ENCODE measurements at places on chromosomes 3 and 15.

DNA sequence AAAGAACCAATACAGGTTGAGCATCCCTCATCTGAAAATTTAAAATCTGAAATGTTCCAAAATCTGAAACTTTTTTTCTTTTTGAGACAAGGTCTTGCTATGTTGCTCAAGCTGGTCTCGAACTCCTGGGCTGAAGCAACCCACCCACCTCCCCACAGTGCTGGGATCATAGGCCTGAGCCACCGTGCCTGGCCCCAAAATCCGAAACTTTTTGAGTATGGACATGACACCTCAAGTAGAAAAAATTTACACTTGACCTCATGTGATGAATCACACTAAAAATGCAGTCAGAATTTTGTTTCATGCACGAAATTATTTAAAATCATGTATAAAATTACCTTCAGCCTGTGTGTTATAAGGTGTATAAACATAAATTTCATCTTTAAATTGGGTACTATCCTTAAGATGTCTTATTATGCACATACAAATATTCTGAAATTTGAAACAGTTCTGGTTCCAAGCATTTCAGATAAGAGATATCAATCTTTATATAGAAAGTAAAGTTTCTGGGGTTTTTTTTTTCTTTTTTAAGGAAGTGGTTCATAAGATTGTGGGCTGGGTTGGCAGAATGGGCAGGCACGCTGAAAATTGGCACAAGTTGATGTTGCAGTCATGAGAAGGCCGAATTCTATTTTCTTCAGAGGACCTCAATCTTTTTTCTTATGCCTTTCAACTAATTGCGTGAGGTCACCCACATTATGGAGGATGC is 72.5 kb downstream of the SPRED1 start:
- no peak for DNase-seq
- no peak overlapping the region for H3K27ac ChIP-seq
- no peaks in the 10 kb centered on the region for H3K36me3 ChIP-seq
- H3K4me3 ChIP-seq, result no peak overlapping the region
- H3K27me3 ChIP-seq, result no peaks in the 10 kb centered on the region

GRCh38 chr15:27250223-27250622 is 279.2 kb downstream of the GABRG3 start:
- H3K4me3 ChIP-seq, result no peak overlapping the region
- no peaks in the 10 kb centered on the region for H3K27me3 ChIP-seq
- H3K36me3 ChIP-seq, result no peaks in the 10 kb centered on the region
- no peaks in the 10 kb centered on the region for H3K4me1 ChIP-seq
- DNase-seq, result no peak
- no peak overlapping the region for H3K27ac ChIP-seq

GRCh38 chr3:57864853-57865252 is 108.7 kb downstream of the SLMAP start:
- H3K27ac ChIP-seq, result no peak overlapping the region
- H3K4me1 ChIP-seq, result no peaks in the 10 kb centered on the region
- no peak overlapping the region for H3K4me3 ChIP-seq
- DNase-seq, result no peak

DNA sequence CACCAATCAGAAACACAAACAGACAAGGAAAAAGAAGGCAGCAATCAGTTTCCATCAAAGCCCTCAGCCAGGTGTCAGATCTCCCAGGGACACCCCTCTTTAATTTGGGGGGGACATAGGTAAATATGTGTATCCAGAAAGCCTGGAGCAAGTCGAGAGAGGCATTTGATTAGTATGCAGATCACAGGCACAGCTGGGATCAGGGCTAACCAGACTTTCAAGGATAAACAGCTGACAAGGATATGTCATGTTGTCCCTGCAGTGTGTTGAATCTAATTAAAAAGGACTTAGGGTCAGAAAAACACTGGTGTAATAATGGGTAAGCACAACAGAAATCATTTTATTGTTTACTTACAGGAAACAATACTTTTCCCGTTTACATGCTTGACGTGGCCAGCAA is 30.2 kb downstream of the NSMCE3 start:
- H3K36me3 ChIP-seq, result no peaks in the 10 kb centered on the region
- H3K4me3 ChIP-seq, result no peak overlapping the region
- no peak overlapping the region for H3K27ac ChIP-seq
- no peak for DNase-seq
- peaks cover 4% of the 10 kb centered on the region for H3K27me3 ChIP-seq

DNA sequence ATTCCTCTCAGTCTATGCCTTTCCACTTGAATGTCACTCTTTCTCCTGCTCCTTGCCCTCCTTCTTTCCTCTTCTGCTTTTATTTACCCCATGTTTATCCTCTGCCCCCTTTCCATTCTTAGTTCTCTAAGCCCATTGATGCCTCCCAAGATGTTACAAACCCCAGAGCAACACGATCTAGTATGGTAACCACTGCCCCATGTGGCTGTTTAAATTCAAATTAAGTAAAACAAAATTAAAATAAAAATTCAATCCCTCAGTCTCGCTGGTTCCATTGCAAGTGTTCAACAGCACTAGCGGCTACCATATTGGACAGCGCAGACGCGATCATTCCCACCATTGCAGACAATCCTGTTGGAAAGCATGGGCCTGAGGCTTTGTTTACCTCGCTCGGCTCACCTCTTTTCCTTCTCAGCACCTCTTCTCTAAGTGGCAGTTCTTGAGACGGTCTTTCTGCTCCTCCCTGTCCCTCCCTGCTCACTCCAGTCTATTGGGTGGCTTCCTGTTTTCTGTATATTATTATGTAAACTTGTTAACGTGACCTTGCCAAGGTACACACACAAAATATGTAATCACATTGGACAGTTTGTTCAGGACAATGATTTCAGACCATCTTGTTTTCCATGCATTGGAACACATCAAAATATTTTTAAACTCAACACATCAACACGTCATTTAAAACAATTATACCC is 21.8 kb upstream of the CA12 start:
- H3K27me3 ChIP-seq, result no peaks in the 10 kb centered on the region
- DNase-seq, result no peak
- H3K36me3 ChIP-seq, result no peaks in the 10 kb centered on the region
- no peak overlapping the region for H3K27ac ChIP-seq
- no peaks in the 10 kb centered on the region for H3K4me1 ChIP-seq

DNA sequence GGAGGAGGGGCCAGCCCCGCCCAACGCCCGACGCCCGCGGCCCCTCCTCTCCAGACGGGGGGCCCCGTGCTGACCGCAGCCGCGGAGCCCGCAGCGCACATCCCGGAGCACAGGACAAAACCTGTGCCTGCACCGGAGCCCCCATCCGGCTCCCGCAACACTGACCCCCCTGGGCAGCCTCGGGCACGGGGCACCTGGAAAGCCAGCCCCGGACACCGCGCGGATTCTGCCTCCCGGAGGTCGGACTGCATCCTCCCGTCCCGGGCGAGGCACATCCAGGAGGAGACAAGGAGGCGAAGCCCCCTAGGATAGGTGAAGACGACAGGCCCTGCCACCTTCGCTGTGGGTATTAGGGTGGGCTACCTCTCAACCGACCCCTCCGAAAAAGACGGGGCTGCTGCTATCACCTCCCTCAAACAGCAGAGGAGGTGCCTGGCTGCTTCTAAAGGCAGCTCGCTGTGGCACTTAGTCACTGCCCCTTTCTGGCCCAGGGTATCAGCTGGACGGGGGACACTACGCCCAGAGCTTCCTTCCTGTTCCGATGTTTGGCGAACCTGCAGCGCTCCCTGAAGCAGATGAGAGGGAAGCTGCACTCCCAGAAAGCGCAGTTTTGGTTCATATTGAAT is 10.6 kb downstream of the XXYLT1 start:
- H3K27ac ChIP-seq, result peak overlapping the region; percentile 71
- H3K36me3 ChIP-seq, result no peaks in the 10 kb centered on the region
- no peaks in the 10 kb centered on the region for H3K27me3 ChIP-seq
- peak overlapping the region; percentile 68 for H3K4me3 ChIP-seq

DNA sequence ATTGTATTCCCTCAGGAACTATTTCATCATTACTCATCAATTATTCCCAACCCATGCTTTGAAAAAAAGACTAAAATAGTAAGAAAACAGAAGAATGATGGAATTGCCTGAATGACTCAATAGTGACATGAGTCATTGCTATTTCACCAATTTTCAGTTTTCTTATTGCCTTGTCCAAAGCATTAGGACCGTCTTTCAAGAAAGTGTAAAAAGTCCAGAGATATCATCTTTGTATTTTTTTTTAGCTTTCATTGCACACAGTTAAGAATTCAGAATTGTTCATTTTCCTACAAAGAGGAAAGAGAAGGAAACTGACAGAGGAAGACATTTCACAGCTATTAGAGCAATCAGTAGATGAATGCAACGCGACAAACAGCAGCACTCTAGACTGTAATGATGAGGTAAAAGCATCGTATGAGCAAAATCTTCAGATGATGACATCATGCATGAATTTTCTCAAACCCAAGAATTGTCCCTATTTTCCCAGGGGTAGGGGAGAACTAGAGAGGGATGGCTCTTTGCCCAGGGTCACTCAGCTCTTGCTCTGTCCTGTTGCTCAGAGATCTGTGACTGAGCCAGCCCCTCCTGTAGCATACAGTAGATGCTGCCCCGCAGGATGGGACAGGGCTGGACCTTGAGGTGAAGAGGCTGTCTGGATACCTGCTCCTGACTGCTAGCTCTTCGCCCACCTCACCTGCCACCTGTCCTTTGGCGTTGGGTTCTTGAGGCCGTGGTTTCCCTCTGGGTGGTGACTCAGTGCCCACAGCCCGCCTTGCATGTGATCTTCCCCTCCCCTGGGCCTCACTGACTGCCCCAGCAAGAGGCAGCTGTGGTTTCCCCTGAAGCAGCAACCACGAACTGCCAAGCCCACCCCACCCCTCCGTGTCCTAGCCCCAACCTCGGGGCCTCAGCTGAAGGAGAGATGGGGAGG is 84.8 kb downstream of the PPCDC start:
- no peaks in the 10 kb centered on the region for H3K36me3 ChIP-seq
- H3K27ac ChIP-seq, result peak overlapping the region; percentile 55
- DNase-seq, result peak; percentile 67
- H3K27me3 ChIP-seq, result no peaks in the 10 kb centered on the region

- peaks cover 5% of the 10 kb centered on the region for H3K27me3 ChIP-seq
- DNase-seq, result no peak
- H3K4me1 ChIP-seq, result no peaks in the 10 kb centered on the region
- no peak overlapping the region for H3K4me3 ChIP-seq
- no peak overlapping the region for H3K27ac ChIP-seq
- no peaks in the 10 kb centered on the region for H3K36me3 ChIP-seq
Measured at GRCh38 chr3:43649365-43649968, 27.7 kb upstream of the ANO10 start.

- no peaks in the 10 kb centered on the region for H3K27me3 ChIP-seq
- peaks cover 18% of the 10 kb centered on the region for H3K4me1 ChIP-seq
- H3K4me3 ChIP-seq, result no peak overlapping the region
- no peak overlapping the region for H3K27ac ChIP-seq
- DNase-seq, result no peak
Measured at GRCh38 chr15:55003965-55004873, 192.5 kb downstream of the RSL24D1 start.

Data from natural killer cell (primary cell).